Liver (tissue), 10 donors: ENCODE measurements at places on chromosomes 6 and 20. TPM values are rescaled to one million over a fixed set of nuclear protein-coding genes. Genes with fewer than 3 reads are reported as not detected.

Gene HUS1B
- polyA plus RNA-seq = not detected

Gene CITED2
- 14.5 TPM for polyA plus RNA-seq

Gene PNPLA1
- 0.07 TPM for polyA plus RNA-seq

Gene FAXC
- polyA plus RNA-seq = 0.14 TPM

Gene SLC22A23
- polyA plus RNA-seq = 4.9 TPM
